Activated CD8-positive, alpha-beta memory T cell treated with anti-CD3 and anti-CD28 coated beads, Interleukin-2, amount 50 U/mL, for 4 hours (primary cell): ENCODE measurements at places on chromosomes 11 and 22.

- no peak for DNase-seq
These were observed 11.1 kb upstream of the NOX4 start for GRCh38 chr11:89502301-89502700.

- DNase-seq: no peak
These were observed 51.6 kb downstream of the CEP164 start for GRCh38 chr11:117378976-117379865.

DNA sequence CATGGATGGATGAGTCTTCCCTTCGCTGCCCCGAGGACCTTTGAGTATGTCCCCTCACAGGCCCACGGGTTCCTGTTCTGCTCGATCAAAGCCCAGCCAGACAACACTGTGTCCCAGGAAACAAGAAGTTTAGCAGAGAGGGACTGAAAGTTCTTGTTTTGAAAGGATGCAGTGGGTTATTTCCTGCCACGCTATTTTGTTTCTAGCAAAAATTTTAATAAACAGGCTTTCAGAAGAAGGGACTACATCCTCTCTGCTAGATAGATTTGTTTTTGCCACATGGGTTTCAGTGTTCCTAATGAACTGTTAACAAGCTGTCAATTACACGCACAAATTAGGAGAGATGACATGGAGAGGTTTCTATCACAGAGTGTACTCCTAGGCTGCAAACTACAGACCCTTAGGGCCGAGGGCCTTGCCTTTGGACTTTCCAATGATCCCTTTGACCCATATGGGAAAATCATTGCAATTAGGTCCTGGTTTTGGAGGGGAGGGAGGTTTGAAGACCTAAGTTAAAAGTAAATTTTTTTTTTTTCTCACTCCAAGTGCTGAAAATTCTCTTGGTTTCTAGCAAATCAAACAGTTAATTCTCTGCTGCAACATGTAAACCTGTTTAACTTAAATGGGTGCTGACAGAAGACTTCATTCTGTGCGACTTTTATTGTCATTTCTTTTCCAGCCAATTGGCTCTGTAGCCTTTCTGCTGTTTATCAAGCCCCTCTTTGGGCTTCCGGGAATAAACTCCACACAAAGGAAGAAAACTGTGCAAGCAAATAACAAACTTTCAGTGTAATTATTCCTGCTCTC is 81.4 kb downstream of the RCN1 start:
- DNase-seq: no peak

- no peak for DNase-seq
These were observed 2.0 kb downstream of the HBG1 start for GRCh38 chr11:5247472-5248192.

DNA sequence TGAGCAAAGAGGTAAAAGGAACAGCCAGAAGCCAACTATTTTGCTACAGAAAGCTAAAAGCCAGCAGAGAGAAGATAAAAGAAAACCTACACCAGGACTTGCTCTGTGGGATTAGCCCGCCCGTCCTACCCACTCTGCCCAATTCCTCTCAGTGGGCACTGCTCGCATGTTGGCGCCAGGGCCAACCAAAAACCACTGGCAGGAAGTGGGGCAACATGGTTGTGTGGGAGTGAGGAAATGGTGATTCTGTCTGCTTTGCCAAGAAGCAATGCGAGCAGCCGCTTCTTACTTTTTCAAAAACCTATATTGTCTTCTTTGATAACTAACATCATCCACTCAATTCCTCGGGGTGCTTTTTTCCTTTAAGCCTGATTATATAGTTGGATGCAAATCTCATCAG is 14.2 kb upstream of the APOA1 start:
- peak; percentile 55 for DNase-seq

GRCh38 chr22:19052941-19053541 is 69.2 kb downstream of the DGCR2 start:
- no peak for DNase-seq

GRCh38 chr11:130423541-130424142 is 4.8 kb downstream of the ADAMTS8 start:
- DNase-seq: no peak

DNA sequence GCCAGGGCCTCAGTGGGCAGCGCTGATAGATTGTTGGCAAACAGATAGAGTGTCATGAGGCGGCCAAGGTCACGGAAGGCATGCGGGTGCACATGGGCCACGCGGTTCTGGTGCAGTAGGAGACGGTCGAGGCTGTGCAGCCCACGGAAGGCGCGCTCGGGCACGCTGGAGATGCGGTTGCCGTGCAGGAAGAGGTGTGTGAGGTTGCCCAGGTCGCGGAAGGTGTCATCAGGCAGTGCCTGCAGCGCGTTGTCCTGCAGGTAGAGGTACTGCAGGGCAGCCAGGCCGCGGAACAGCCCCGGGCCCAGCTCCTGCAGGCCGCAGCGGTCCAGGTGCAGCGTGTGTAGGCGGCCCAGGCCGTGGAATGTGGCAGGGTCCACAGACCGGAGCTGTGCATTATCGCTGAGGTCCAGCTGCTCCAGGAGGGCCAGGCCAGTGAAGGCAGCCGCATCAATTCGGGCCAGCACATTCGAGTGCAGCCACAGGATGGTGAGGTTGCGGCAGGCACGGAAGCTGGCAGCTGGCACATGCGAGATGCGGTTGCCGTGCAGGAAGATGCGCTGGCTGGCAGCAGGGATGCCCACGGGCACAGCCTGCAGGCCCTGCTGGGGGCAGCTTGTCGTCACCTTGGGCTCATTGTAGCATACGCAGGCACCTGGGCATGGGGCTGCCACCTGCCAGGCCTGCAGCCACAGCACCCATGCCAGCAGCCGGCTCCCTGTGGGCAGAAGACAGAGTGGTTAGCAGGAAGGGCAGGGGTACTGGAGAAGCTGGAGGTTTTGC is 25.5 kb downstream of the RTN4R start:
- no peak for DNase-seq

DNA sequence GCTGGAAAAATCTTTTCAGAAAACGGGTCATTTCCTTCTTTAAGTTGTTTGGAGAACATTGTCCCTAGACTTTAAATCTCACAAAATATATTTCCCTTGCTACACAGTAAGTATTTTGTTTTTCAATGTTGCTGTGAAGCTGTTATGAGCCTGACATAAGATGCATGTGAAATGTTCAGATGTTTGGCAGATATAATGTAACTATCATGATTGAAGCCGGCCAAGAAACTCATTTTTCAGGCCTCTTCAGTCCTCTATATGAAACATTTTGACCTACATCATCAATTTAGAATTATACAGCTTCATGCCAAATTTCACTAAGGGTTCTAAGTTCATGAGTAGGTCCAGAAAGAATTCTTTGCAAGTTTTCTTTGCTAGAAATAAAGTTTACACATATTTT is 133.8 kb downstream of the JRKL start:
- no peak for DNase-seq

DNA sequence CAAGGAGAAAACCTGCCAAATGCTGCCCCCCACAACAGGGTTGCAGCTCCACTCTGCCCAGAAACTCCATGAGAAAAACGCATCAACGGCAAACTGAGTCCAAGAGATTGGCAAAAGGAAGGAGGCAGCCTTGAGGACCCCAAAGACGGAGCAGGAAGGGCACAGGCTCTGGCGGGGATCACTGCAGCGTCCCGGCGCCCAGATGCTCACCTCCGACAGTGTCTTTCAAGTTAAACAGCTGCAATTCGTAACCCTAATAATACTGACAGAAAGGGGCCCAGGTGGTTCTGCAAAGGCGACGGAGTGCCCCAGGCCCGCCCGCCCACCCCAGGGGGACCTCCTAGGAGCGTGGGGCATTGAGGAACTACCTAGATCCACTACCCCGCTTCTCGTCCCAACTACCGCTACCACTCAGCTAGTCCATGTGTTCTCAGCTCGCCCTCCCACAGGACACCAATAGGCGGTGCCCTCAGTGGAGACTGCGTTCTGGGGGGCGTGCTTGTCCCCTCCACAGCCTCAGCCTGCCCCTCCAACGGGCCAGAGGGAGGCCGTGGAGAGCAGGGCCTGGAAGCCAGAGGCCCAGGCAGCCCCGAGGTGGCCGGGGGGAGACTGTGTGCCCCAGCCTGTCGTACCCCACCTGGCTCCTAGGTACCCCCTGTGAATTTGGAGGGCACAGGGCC is 127.4 kb downstream of the PHF21B start:
- DNase-seq: peak; percentile 8

DNA sequence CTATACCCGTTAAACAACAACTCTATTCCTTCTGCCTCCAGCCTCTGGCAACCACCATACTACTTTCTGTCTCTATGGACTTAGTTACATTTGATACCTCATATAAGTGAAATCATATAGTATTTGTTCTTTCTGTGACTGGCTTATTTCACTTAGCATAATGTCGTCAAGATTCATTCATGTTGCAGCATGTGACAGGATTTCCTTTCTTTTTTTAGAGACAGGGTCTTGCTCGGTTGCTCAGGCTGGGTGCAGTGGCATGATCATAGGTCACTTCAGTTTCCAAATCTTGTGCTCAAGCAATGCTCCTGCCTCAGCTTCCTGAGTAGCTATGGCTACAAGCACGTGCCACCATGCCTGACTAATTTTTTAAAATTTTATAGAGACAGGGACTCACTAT is 29.4 kb upstream of the SORL1 start:
- no peak for DNase-seq

DNA sequence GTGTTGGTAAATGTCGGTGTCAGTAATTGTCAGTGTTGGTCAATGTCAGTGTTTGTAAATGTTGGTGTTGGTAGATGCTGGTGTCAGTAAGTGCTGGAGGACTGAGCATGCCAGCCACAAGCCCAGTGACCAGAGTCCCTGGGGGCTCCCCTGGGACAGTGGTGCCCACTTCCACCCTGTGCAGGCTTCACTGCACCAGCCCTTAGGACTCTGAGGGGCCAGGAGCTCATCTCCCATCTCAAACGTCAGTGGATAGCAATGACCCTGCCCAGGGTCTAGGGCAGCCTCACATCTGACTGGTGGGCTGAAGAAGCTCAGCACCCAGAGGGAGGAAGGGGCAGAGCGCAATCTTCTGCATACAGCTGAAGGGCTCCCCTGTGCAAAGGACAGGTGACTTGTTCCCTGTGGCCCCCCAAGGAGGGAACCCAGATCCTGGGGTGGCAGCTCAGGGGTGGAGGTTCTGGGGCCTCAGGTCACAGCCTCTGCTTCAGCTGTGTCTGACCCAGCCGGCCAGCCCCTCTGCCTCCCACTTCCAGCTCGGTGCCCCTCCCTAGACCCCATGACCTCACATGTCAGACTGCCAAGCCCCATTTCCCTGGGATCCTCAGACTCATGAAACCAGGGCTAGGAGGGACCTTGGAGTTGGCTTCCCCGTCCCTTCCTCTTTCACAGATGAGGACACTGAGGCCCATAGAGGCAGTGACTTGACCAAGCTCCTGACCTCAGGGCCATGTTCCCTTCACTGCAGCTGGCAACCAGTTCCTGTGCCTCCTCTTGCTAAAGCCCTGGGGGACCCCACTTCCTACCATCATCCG is 138.4 kb downstream of the CRYBB2 start:
- no peak for DNase-seq

GRCh38 chr11:103587901-103588788 is 448.3 kb upstream of the DDI1 start:
- no peak for DNase-seq

DNA sequence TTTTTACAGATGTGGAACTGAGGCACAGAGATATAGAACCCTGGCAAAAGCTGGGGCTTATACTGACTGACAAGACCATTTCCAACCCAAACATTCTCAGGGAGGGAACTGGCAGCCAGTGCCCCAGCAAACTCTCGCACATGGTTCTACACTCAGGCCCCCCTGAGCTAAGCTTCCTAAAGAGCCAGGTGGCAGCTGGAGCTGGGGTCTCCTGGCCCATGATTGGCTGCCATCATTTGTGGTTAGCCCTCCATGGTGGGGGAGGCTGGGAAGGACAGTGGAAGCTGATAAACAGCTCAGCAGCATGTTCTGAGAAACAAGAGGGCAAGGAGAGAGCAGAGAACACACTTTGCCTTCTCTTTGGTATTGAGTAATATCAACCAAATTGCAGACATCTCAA is at the start of gene RAG1:
Gene RAG1, plus strand, starts transcription at position 314 of the 400 bp plus-strand sequence. CDS start 5,298 bp downstream, outside the sequence.
- DNase-seq: no peak

DNA sequence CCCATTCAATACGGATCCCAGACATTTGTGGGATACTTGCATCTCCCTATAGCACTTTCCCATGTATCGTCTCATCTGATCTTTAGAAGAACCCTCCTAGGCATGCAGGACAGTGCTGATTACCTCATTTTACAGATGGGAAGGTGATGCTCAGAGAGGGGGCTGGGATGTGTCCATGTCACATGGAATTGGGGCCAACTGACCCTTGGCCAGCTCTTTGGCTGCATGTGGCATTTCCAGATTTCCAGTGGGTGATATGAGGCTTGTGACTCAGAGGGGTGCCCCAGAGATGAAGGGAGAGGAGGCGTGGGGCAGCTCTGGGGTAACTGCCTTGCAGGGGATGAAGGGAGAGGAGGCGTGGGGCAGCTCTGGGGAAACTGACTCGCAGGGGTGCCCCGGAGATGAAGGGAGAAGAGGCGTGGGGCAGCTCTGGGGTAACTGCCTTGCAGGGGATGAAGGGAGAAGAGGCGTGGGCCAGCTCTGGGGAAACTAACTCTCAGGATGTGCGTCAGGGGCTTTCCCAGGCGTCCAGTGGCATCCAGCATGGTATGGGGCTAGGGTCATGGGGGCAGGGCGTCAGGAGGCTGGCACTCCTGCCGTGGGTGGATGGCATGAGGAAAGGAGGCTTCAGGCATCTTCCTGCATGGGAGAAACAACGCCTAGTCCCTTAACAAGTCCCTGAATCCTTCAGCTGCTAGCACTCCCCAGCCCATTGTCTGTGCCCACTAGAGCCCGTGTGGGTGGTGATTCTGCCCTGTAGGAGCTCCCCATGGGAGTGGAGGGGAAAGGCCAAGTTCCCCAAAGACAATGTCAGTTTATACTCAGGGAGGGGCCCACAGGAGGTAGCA is 11.9 kb upstream of the CERK start:
- no peak for DNase-seq

DNA sequence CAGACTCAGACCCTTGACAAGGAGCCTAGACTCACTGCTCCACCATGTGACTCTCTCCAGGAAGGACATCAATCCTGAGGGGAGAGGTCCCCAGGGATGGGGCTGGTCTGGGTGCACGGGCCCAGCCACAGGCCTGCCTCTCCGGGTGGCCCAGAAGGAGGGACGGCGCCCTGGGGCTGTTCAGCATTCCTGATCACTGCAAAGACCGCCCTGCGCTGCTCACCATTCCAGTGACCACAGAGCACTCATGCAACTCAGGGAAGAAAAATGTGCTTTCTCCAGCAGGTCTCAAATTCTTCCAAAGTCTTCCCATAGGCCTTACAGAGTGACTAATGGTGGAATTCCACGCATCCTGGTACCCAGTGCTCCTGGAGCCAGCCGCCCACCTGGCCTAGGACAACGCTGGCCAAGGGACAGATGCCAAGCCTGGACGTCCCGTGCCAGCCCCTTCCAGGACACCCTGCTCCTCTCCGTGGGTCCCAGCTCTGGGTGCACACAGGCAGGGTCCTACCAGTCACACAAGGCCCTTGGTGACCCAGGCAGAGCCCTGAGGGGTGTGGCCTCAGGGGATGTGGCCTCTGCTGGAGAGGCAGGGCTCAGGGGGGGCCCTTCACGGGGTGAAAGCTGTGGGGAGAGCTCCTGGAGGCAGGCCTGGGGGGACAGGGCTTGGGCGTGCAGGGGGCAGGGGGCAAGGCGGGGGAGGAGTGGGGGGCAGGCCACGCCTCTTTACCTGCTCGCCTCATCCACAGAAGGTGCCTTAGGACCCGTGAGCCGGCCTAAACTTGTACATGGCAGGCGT is 178.8 kb downstream of the IGLL1 start:
- DNase-seq: no peak
